ENCODE measurements at places on chromosomes 3 and 15.

DNA sequence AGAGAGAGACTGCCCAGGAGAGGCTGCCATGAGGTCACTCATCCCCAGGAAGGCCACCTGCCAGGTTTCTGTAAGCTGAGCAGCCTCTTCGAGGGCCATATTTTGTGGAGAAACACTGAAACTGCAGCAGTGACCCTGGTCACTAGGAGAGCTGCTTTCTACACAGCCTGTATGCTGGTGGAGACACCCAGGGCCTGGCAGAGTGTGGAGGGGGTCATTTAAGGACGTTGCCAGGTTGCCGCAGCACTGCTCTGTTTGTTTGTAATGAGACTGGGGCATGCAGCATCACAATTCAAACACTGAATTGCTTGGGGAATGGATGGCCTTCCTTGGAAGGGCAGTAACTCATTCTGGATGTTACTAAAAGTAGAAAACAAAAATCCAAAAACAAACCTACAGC lies 104.9 kb upstream of the TRIM42 start:
- DNase-seq, result no peak

DNA sequence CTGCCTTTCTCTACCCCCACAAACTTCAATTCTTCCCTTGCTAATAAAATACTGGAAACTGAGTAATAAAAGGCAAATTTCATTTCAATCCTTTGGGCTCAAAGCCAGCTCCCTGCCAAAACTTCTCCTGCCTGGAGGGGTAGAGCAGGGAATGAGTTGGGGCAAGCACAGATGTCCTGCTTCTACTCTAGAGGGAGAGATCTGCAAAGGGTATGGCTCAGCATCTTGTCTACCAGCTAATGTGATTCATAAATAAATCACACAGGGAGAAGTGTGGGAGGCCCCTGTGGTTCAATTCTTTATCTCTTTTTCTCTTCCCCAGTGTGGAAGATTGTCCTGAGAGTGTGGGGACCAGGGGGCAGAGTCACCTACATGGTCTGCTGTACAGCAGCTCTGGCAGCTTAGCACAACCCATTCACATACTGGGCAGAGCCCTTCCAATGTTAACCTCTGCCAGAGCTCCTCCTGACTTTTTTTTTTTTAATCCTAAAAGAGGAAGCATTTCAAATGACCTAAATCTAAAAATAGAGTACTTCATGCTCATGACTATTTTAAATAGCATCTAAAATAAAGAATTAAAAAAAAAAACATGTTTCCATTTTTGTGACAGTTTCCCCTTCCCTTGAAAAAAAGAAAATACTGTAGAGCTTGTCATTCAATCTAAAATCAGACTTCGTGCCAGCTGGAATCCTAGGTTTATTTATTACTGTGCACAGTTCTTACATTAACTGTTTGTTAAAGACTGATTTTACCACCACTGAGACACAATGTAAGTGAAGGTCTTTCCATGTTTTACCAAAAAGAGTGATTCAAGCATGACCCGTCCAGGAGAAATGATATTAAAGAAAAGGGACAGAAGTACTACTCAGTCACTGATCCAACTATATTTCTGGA lies 1083.7 kb upstream of the CFAP20DC start:
- no peak for DNase-seq

DNA sequence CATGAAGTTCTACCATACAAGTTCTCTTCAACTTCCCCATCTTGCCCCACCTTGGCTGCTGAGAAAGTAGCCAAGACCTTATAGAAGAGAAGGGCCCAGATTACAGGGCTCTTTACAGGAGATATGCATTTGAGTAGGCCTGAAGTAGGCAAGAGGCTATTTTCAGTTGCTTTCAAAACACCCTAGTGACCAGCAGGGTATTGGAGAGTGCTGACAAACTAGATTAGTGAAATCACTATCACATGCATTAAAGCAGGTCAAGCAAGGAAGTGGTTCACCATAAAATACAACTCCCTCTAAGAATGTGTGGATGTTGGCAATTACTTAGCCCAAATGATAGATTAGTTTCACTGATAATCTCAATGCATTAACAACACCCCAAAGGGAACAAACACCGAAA lies 2.7 kb upstream of the LZTFL1 start:
- no peak for DNase-seq

DNA sequence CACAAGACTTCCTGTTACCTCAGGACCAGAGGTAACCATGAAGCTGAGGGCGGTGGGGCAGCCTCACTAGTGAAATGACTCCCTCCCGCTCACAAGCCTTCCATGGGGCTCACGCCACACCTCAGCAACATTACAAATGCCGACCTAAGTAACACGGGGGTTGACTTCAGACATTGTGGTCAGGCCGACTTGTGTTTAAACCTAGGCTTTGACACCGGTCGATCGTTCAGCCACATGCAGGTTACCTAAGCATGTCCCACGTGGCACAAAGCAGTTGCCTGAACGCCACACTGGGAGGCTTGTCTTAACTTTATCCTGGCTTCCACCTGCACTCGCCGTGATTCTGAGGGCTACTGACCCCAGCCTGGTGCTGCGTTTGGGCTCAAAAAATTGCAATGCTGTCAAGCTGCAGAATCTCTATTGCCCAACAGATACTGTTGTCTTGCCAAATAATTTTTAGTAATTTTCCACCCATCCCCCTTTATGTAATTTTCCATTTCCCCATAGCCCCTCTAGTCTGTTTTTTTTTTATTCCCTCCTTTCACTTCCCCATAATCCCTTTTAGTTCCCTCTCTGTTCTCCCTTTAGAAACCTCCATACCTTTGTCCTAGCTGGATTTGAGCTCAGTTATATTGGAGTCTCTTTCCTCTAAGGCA lies 158.6 kb upstream of the RGMA start:
- DNase-seq, result no peak

DNA sequence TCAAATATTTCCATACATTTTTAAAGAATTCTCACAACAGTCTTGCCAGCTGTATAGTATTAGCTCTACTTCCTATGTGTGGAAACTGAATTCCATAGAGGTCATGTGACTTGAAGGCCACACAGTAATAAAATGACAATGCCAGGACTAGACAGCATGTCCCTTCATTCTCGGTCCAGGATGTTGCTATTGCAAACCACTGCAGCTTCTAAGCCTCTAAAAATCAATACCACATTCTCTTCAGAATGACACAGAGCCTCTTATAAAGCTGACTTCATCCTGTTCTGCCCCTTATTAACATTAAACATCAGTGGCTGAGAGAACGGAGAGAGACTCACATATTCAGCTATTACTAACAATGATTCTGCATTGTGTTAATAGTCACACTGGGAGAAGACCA lies 240.3 kb upstream of the PEX5L start:
- no peak for DNase-seq

GRCh38 chr3:115901008-115901407 lies 277.7 kb downstream of the GAP43 start:
- DNase-seq, result no peak

DNA sequence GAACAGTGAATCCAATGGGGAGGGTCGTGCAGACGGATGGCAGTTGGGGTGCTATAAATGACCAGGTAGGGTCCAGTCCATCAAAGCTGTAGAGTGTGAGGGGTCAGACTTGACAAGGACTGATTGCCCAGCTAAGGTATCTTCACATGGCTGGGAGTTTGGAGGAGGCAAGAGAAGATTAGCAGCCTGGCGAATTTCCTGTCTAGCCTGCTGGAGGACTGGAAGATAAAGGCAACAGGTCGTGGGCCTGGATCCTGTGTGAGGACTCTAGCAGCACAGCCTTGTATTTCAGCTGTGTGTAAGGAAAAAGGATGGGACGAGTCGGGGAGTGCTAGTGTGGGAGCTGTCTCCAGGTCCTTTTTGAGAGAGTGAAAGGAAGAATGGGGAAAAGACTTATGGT lies 17.6 kb downstream of the CCR5AS start:
- DNase-seq, result no peak

- no peak for DNase-seq
Observed at GRCh38 chr15:89492111-89492641, 4.2 kb downstream of the RHCG start.
